WTC11 (cell line): ENCODE measurements at places on chromosomes 13 and 19.

GRCh38 chr13:114002771-114003321 is 29.0 kb upstream of the C13orf46 start:
- DNase-seq: no peak

GRCh38 chr13:63625869-63626268 is 2210.2 kb upstream of the PCDH20 start:
- no peak for DNase-seq

DNA sequence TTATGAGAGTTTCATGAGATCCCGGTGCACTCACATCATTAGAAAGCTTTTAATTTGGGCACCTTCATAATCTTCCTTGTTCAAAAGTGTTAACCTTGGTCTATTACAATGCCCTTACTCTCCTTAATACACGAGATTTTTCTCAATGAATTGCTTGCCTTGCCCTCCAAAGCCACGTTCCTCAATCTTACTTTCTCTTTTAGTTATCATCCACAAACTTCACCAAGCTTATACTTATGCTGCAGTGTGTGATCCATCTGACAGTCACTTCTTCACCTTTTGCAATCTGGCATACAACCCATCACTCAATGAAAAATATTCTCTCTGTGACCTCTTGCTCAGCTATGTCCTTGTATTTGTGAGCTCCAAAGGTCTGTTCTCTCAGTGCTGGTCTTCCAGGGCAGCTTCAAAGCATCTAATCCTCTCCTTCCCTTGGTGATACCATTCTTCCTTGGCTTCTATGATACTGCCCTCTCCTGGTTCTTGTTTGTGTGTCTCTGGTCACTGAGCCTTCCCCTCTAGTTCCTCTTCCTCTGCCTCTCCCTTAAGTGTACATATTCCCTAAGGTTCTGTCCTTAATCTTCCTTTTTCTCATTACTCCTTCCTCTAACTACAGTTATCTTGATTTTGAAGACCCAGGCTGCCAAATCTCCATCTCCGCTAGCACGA is 202.2 kb upstream of the STARD13 start:
- no peak for DNase-seq

- DNase-seq: no peak
Measured at GRCh38 chr19:7746903-7747884, at the start of gene CD209. CD209 (minus strand) TSS chr19:7747534; CDS start chr19:7747511, 23 bp downstream.

DNA sequence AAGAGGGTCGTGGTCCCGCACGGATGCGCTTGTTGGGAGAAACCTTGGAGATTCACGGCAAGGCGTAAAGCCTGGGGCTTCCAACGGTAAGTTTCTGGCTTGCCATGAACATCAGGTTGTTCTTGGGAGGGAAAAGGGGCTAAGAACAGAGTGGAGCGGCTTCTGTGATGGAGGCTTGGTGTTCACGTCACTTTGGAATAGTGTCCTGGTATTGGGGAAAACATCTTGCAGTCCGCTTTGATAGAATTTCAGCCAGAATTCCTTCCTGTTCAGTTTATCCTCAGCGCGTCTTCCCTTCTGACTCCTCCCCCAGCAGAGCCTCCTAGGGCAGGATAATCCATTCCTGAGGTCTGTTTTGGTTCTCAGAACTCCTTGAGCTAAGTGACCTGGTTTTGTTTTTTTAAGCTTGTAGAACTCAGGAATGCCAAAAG is 2.0 kb downstream of the KCTD15 start:
- no peak for DNase-seq

GRCh38 chr13:110957931-110958330 is 43.1 kb upstream of the ANKRD10 start:
- DNase-seq: no peak

GRCh38 chr19:1942078-1942933 is 1.3 kb downstream of the CSNK1G2 start:
- peak; percentile 83 for DNase-seq

GRCh38 chr13:44078806-44079376 is 199.2 kb downstream of the LACC1 start:
- no peak for DNase-seq

DNA sequence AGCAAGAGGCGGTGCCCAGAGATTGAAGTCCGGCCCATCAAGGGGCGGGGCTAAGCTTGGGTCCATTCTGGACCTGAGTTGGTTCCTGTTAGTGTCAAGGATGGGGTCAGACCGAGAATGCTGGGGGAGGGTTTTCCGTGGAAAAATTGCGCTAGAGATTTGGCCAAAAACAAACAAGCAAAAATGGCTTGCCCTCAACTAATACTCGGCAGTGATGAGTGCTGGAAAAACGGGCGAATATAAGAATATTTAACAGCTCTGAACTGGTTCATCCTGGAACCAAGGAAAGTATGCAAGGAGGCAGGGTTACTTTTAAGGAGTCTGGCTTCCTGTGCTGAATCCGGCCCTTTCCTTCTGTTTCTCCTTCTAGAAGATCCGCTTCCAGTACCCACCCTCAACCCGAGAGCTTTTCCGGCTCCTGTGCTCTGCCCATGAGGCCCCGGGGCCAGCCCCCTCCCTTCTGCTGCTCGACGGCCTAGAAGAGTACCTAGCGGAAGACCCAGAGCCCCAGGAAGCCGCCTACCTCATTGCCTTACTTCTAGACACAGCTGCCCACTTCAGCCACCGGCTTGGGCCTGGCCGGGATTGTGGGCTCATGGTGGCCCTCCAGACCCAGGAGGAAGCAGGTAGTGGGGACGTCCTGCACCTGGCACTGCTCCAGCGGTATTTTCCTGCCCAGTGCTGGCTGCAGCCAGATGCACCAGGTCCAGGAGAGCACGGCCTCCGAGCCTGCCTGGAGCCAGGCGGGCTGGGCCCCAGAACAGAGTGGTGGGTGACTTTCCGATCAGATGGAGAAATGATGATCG is 880 bp downstream of the SWSAP1 start:
- peak; percentile 63 for DNase-seq

DNA sequence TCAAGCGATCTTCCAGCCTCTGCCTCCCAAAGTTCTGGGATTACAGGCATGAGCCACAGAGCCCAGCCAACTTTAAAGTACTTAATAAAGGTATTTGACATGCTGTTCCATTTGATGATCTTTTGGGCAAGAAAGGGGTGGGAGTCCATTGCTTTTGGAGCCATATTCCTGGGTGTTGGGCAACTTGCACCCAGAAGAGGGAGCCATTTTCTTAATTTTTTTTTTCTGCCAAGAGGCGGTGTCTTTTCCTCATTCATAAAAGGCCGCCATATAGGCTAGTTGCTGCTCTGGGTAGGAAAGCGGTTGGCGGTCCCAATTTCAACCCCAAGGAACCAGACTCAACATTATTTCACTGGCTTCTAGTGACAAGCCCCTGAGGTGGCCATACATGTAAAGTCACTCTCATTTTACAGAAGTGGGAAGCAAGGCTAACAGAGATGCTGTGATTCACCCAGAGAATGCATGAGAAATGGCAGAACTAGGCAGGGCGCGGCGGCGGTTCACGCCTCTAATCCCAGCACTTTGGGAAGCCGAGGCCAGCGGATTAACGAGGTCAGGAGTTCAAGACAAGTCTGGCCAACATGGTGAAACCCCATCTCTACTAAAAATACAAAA is 139.6 kb downstream of the CACNA1A start:
- peak; percentile 16 for DNase-seq

- DNase-seq: no peak
Measured at GRCh38 chr19:3899531-3900294, 19.2 kb downstream of the ATCAY start.

GRCh38 chr13:63629591-63629990 is 2213.9 kb upstream of the PCDH20 start:
- no peak for DNase-seq

DNA sequence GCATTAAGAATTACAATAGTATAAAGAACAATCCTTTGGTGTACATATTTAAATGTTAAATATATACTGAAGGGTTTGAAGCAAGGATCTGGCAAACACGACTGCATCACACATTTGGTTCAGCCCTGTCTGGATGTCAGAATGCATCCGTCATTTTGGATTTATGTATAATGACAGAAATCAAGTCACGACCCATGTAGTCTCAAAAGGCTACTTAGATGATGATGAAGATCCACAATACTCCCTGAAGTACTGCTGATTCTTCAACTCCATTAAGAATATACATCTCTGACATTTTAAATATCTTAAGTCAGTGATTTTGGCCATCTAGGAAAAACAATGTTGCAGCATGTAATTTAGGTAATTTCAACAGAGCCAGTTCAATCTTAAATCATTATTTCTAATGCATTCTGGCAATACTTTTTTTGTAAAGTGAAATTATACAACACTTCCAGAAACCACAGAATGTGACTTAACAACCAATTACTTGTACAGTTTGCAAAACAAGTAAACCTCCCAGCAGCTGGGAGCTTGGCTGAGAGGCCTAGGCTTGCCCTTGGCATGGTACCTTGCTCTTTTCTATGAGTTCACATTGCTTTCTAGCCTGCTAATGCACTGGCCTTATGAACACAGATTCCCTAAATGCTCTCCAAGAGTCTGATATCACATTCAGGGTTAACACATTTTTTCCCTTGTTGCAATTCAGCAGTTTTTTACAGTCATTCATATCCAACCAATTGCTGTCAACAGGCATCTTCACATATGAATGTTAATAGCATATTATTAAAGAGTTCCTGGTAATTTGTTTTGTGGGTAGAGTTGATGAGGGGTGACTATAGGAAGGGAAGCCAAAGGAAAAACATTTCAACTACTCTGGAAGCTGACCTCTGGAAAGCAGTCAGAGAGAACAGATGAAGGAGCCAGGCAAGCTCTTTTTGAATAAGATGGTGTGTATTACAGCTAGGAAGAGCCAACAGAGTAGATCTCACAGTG is 175.2 kb downstream of the ENOX1 start:
- no peak for DNase-seq

GRCh38 chr13:97934590-97934989 is 18.9 kb upstream of the IPO5 start:
- DNase-seq: no peak

DNA sequence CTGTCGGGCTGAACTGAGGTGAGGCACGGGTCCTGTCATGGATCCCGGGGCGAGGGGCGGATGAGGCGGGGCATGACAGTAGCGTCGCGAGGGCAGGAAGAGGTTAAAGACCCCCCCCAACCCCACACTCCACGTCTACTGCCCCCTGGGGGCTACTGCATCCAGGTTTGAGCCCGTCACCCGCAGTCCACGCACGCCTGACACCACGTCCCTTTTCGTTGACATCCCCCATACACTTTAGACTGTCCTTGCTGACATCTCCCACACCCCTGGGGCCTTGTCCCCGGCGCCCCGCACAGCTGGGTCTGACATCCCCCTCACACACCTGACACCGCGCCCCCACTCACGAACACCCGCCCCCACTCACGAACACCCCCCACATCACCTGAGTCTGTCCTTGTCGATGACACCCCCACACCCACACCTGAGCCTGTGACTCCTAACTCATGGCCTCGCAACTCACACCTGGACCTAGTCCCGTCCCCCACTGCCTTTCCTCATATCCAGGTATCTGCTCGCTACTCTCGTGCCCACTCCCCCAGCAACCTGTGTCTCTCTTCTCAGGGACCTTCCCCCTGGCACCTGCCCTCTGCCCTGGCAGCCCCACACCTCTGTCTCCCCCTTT is 416 bp downstream of the SLC25A42 start:
- DNase-seq: no peak

- DNase-seq: no peak
Measured at GRCh38 chr13:59951011-59951410, 212.7 kb downstream of the DIAPH3 start.

DNA sequence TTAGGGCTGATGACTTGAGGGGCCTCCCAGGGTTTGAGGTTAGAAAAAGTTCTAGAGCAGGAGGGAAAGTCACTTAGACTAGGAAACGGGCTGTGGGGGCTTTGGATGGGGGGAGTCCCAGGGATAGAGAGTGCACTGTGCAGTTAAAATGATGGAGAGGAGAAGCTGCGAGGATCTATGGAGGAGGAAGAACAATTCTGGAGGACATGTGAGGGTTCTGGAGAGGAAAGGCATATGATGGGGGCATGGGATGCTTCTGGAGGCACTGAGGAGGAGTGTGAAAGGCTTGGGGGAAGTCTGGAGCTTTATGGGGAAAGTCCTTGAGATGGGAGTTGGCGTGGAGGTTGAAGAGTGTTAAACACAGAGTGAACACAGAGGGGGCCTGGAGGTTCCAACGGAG is 2.2 kb downstream of the KCNC3 start:
- DNase-seq: no peak

GRCh38 chr13:42229287-42229686 is 42.7 kb upstream of the AKAP11 start:
- DNase-seq: no peak

- peak; percentile 40 for DNase-seq
Measured at GRCh38 chr19:18788529-18789421, 2.3 kb downstream of the COMP start.

DNA sequence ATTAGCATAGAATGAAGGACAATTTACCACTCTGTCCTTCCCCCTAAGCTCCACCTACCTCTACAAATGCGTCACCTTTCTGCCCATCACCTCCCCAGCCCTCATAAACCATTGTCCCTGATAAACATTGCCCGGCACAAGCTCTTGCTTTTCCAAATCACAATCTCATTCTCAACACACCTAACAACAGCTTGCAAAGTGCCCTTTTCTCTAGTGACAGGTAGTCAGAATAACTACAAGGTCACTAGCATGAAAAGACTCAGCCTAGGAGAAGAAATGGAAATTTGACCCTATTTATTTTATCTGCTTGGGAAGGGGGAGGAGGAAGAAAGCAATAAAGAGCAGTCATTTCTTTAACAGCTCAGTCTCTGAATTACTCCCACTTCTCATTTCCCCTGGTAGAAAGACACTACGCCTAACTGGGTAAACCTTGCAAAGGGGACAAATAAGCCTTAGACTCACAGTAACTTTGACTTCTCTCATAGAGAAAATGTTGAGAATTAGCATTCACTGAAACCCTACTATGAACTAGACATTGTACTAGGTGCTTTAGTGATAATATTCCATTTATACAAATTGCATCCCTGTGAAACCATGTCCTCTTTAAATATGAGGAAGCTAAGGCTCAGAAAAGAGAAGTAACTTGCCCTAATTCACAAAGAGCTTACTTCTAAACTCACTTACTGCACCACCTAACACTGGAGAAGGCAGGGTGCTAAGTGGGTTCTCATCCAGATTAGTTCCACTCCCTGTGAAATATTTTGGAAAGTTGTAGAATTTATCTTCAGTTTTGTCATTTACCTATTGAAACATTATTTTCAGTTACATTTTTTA is 116.2 kb upstream of the FNDC3A start:
- DNase-seq: no peak

DNA sequence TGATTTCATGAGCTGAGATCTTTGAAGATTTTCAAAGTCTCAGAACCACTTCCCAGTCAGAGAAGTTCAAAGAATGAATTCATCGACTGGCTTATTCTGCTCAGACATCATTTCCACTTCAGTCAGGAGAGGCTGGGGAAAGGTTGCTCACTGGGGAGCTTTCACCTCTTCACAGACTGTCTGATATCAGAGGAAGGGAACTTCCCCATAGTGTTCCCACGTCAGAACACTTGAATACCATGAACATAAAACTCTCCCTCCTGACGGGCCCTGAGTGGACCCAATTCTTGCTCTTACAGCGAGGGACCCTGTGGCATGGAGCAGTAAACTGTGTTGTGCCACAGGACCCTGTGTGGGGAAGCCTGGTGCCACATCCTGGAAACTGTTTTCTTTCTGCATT is 492.6 kb downstream of the COG6 start:
- no peak for DNase-seq

GRCh38 chr19:56707821-56708220 is 36.3 kb upstream of the ZNF835 start:
- DNase-seq: no peak

GRCh38 chr13:112983428-112984196 is 14.6 kb downstream of the MCF2L start:
- no peak for DNase-seq
